ENCODE measurements at places on chromosomes 11 and 22. TPM values are rescaled to one million over a fixed set of nuclear protein-coding genes. Genes with fewer than 3 reads are reported as not detected.

DNA sequence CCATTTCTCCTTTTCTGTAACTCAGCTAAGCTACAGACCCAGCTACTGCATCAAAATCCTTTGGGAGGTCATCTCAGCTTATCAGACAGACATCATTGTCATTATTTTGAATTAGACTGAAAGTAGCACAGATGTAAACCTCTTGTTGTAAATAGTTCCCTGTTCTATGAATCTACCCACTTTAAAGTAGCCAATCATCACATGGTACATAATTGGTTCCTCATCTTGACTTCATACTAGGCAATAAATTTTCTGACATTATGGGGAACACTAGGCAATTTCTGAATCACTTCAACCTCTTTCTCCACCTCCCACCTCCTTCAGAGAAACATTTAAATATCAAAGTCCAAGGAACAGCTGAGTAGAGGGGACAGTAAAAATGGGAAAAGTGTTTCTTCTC is 47.9 kb downstream of the MPPED2 start:
- no peak for DNase-seq

MYBPC3 gene
- not detected for total RNA-seq

GRCh38 chr11:34284811-34285481 is 72.9 kb downstream of the ABTB2 start:
- DNase-seq = no peak

GRCh38 chr22:50699001-50699755 is 26.6 kb downstream of the SHANK3 start:
- no peak for DNase-seq

GRCh38 chr11:7651700-7652099 is 21.6 kb downstream of the CYB5R2 start:
- no peak for DNase-seq

GRCh38 chr11:132114743-132115142 is 744.3 kb downstream of the NTM start:
- no peak for DNase-seq

GRCh38 chr11:36467012-36467411 is 43.1 kb downstream of the TRAF6 start:
- DNase-seq = no peak

CCDC87 gene
- not detected for total RNA-seq

DNA sequence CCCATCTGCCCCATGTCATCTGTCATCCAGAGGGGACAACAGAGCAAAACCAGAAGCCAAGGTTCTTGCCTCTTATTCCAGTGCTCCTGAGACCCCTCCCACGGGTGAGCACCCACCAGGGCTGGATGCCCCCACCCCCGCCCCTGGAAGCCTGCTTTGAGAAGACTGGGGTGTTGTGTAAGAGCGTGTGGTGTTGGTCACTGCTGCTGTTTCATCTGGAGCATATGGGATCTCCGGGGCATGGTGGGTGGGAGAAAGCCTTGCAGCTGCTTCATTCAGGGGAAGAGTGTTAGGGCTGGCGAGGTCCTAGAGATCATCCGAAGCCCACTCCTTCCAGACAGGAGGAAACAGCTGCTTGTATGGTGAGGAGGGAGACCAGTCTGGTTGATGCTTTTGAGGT is 54.1 kb downstream of the CHRDL2 start:
- no peak for DNase-seq

GAL3ST3 gene
- not detected for total RNA-seq

Measured in Daoy (cell line).